ENCODE measurements at places on chromosomes 5 and 9.

GRCh38 chr5:110203661-110204060 is 513.9 kb downstream of the MAN2A1 start:
- no peak for DNase-seq

DNA sequence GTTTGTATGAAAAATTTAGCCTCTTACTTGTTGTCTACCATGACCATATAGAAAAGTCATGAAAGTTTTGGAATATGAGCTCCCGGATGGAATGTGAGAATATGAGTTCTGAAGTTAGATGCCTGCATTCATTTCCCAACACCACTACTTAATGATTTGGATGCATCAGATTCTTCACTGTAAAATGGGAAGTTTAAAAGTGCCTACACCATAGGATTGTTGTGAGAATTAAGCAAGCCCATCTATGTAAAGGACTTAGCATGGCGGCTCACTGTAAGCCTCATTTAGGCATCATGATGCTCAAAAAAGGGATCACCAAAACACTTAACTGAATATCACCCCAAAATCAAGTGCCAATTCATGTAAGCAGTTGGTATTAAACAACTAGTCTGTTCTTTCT is 177.3 kb downstream of the RAB3C start:
- no peak for DNase-seq

GRCh38 chr5:112186401-112186990 is 232.6 kb downstream of the EPB41L4A start:
- DNase-seq: no peak

- DNase-seq: no peak
Observed at GRCh38 chr9:127014216-127014909, 99.8 kb downstream of the RALGPS1 start.

GRCh38 chr5:171999877-172000276 is 6.6 kb downstream of the FBXW11 start:
- no peak for DNase-seq

DNA sequence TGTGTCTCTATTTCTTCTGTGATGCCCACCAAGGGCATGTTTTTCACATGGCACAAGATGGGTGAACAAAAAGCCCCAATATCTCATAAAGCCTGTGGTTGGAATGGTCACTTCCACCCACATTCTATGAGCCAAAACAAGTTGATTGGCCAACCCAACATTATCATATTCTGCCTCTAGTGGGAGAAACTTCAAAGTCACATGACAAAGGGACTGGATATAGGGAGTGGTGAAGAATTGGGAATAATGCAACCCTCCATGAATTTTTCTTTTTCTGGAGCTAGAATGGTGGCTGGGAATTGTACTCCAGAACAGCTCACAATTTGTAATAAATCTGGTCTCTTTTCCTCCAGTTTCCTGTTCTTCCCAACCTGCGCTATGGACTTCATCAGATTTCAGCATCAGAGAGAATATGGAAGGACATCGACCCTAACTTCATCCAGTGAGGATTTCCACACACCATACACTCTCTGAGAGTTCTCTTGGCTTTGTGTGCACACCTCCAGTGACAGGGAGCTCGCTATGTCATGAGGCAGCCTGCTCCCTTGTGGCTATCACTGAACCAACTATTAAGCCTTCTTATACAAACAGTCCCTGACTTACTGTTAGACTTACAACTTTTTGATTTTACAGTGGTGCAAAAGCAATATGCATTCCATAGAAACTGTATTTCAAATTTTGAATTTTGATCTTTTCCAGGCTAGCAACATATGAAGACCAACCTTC is 12.0 kb upstream of the B4GALT1 start:
- DNase-seq: no peak

GRCh38 chr5:40477856-40478546 is 201.7 kb upstream of the PTGER4 start:
- no peak for DNase-seq

DNA sequence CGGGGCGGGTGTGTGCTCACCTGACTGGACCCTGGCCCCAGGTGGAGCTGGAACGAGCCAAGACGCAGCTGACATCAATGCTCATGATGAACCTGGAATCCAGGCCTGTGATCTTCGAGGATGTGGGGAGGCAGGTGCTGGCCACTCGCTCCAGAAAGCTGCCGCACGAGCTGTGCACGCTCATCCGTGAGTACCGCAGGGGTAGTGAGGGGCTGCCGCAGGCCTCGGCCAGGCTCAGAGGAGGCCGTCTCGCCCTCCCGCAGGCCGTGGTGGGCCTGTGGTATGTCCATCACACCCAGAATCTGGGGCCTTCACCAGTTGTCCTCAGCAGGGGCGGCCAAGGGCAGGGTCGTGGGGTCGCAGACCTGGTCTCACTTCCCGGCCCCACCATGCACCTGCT is 11.3 kb downstream of the PMPCA start:
- DNase-seq: no peak

DNA sequence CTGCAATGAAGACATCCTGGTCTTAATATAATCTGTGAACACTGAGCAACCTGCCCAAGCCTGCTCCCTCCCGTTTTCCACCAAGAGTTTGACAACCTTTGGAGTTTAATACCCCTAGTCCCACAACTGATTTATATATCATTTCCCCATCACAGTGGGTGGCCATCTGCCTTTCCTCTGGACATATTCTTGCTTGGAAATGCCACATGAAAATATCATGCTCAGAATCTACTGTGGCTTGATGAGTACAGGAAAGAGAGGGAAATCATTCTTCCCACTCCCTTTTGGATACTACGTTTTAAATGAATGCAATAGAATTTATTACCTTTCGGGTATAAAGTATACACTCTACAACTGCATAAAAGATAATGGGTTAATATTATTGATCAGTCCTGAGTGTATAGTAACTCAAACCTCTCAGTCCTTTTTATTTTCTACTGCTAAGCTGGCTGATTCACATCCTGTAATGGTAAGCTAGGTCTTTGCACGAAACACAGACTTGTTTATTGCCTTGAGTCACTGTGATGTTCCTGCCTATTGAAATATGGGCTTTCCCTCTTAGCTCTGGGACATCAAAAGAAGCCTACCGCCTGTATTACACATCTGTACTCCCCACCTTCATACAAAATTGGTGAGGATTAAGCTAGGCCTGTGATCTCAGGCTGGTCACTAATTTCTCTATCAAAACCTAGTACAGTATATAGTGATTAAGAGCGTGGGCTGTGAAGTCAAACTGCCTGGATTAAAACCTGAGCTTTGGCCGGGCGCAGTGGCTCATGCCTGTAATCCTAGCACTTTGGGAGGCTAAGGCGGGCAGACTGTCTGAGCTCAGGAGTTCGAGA is 67.6 kb upstream of the NR5A1 start:
- no peak for DNase-seq

DNA sequence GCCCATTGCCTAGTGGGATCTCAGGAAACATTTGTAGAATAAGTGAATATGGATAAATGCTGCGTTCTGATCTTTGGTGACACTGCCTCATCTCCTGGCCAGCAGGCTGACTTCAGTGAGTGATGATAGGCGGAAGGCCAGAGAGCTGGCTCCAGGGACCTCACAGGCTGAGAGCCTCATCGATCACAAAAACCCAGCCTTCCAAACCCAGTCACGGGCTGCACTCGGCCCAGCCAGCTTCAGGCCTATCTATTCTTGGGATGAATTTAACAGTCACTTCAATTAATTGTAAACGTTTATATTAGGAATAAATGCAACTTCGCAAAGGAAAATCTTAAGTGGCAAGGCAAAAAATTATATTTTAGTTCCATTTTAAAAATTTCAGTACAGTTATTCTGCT is 201.6 kb downstream of the IRX2 start:
- no peak for DNase-seq

DNA sequence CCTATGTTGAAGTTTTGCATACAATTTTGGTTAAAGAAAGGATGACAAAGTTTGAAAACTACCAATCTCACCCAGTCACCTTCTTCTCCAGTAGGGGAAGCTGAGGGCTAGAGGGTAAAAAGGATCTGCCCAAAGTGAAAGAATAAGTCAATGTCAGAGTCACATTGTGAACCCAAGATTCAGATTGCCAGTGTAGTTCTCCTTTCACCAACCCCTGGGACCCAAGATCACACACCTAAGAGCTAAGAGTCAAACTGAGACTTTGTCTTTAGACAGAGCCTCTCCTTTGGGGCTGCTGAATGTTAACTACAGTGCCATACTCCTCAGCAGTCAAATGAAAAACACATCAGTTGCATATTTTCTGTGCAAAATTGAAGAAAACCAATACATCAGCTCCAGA is 210.6 kb downstream of the ATP10B start:
- no peak for DNase-seq

DNA sequence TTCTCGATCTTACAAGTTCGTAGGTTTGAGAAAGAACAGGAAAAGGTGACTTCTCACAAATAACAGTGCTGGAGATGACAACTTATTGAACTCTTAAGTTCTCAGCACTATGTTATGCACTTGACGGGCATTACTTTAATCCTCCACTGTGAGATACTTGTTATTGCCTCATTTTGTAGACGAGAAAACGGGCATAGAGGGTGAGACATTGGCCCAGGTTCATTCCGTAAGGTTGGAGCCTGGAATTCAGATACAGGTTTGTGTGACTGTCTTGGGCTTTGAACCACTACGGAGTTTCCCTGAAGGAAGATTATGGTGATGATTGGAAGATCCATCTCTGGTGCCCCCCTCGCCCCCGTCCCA is 657 bp downstream of the MAT2B start:
- DNase-seq: no peak

DNA sequence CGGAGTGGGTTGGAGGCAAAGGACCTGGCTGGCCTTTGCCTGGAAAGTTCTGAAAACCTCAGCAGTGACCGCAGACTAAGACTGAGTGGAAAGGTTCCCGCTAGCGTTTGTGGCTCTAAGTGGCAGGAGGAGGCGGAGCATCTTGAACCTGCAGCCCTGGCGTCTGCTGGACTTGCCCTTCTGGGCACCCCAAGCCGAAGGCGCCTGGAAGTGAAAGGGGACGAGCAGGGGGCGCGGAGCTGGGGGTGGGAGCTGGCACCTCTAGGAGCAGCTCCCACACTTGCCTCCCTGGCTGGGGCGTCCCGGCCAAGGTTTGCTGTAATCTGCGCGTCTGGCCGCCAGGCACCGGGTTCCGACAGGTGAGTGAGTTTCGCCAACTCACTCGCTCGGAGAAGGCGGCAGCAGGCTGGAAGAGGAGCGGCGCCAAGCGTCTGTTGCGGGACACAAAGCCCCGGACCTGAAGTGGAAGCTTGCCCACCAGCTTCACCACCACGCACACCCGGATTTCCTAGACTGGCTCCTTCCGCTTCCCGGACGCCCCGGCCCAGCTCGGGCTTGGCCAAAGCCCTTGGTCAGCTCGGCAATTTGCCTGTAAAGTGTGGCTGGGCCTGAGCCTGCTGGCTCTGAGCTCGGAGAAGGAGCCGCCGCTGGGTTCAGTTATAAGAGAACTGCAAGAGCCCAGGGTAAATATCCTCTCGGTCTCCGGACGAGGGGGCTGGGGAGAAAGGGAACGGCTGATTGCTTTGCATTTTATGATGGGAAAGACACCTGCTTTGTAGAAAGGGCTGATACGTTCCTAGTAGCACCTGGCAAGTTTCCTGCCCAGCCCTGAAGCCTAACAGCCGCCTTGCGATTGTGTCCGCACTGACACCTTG is at the start of gene GNA14:
GNA14 (minus strand) TSS at position 89 of the 875 bp plus-strand sequence. CDS start 529 bp downstream, outside the sequence.
- DNase-seq: no peak

All from activated CD8-positive, alpha-beta memory T cell treated with anti-CD3 and anti-CD28 coated beads for 4 hours (primary cell).